ENCODE measurements at places on chromosomes 2 and 18.

- DNase-seq: peak; percentile 68
Observed at GRCh38 chr2:54103454-54104314, 11.7 kb upstream of the ACYP2 start.

DNA sequence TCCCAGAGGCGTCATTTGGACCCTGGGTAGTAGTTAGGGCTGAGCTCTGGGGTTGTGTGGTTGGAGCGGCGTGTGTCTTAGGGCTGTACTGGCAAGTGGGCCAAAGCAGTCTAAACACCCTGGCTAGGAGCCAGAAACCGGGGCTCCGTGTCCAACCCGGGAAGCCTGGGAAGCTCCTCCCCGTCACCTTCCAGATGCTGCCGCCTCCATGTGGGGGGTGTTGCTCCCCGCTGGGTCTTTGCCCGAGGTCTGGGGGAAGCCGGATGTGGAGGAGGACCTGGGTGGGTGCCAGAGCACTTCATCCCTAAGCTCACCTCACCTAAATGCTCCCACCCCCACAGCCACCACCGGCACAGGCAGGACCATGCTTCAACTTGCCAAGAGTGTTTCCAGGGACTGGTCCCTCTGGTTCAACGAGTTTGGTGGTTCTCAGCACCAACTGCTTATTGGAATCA lies 25.4 kb downstream of the TET3 start:
- no peak for DNase-seq

DNA sequence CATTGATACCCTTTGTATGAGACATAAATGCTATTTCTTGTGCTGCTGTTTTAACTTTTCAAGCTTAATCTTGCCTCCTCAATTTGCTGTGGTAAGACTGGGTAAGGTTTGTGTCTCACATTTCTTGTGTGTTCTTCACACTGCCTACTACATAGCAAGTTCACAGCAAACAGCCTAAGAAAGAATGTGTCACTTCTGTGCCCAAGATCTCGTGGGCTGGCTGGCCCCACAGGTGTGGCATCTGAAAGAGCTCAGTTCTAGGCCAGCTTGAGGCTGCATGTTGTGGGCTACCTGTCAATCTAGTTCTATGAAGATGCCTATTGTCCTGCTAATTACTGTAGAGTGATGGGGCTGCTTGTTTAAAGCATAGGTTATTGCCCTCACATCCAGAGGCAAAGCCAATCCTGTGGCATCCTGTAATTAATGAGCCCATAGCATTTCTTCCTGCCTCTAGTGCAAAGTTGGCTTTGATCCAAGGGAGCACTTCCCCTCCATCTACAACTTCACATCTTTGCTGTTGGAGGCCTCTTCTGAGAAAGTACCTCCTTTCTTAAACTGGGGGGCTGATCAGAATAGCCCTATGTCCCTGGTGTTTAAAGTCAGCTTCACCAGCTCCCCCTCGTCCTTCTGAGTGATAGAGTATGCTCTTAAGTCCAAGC lies 40.9 kb upstream of the ASPRV1 start:
- DNase-seq: no peak

DNA sequence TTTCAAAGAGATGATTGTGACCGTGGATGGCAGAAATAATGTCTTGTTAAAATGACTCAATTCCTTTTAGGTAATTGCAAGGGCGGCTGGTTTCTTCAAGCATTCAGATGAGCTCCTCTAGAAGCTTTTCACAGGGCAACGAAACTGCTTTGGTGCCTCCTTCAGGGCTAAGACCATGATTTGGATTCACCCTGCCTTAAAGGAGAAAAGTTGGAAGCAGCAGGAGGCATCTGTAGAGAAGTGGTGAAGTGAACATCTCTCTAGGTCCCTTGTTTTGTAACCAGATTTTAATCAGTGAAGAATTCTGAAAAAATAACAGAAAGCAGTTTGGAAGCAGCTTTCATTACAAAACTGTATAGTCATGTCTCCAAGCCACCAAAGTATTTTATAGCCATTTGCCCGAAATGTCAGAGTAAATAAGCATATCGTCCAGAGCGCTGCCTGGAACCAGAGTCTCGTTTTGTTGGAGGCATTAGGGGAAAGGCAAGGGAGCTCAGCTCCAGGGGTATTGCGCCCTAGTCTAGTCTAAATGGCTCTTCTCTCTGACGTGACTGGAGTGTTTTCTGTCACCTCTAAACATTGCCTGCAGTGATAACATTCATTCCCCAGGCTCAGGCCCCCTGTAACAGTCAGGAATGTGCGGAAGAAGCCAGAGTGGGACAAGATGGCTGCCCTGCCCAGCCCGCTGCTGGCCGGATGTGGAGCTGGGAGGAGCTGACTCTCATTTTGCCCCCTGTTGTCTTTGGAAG lies 57.8 kb upstream of the ITGB6 start:
- no peak for DNase-seq

DNA sequence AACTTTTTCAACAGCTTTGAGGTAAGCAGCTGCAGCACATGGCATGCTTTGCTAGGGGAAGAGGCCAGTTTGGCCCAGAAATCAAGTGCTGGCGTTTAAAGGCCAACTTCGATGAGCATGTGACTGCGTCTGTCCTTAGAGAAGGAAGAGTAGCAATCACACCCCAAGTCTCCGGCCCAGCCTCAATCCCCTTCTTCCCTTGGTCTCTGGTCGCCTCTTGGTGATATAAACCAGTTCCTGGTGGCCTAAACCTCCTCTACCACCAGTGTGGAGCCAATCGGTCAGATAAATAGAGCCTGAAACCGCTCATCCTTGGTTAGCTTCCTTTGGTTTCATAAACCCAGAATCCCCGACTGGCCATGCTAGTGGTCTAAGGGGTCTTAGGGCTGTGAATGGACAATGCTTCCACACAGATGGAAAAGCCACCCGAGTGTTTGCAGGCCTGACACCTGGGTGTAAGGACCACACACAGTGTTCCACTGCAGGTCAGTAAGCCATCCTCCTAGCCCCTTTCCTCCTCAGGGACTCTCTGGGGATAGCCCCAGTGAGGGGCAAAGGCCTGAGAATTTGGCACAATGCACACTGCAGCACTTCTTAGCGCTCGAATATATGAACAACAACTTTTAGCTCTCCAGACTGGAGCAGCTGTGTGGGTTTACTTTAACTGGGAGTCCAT lies 23.0 kb upstream of the COX7A2L start:
- DNase-seq: no peak

DNA sequence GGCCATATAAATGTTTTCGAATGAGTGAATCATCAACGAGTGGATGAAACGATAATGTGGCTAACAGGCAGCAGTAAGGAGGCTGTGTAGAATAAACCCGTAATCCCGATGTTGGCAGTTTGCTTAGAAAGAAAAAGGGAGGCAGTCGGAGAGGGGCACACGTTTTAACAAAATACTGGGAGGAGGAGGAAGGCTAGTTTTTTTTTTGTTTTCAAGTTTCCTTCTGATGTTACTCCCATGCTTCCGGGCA lies 476 bp upstream of the MSH2 start:
- DNase-seq: no peak

DNA sequence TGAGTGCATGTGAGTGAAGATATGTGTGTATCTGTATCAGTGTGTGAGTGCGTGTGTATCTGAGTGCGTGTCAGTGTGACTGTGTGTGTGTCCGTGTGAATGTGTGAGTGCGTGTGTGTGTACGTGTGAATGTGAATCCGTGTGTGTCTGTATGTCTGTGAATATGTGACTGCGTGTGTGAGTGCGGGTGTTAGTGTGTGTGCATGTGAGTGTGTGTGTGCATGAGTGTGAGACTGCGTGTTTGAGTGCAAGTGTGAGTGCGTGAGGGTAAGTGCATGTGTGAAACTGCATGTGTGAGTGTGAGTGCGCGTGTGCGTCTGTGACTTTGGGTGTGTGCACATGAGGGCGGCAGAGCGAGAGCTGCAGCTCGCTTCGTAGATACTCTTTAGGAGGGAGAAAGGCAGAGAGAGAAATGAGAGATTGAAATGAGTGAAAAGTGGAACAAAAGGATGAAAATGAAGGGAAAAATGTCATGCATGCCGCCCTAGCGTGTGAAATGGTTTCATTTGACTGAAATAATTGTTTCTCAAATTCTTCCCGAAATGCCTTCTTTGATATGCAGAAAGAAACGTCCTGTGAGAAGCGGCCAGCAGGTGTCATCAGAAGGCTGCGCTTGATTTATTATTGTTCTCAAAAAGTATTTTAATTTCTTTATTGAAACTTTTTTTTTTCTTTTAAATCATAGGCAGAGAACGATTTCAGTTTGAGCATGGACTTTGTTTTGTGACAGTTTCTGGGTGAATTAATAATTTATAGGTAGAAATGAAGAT lies 25.6 kb downstream of the ZNF407 start:
- DNase-seq: no peak

GRCh38 chr2:173159791-173160463 lies 84.3 kb downstream of the MAP3K20 start:
- DNase-seq: peak; percentile 97

DNA sequence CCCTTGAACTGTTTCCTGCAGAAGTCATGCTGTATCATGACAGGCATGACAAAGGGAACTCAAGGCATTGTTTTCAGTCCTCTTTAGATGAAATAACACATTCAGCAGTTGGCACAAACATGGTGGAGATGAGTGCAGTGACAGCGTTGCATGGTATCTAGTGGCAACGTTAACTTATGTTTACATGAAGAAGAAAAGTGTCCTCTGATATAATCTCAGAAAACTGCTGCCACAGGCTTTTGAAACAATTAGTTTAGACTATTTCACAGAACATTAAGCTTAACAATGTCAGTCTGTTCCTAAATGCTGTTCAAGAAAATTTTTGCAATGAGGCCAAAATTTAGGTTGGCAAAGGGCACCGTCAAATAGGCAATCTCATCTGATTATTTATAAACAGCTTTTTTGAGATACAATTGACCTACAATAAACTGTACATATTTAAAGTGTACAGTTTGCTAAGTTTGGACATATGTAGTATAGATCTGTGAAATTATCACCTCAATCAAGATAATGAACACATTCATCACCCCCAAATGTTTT lies 64.7 kb downstream of the LYPD6B start:
- DNase-seq: no peak

DNA sequence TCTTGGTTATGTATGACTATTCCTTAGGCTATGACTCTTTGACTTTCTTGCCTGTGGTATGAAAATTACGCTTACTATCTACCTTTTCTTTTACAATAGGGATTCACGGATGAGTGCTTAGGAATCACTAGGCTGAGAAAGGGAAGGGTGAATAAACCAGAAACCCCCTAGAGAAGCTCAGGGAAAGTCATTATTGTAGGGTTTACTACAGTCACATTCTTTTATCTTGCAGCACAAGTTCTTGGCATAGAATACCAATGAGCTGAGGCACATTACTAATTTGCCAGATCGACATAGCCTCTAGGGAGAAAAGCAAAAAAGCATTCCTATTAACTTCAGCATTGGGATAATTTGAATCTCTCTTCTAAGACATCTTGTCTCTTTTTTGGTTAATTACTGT lies 103.3 kb downstream of the ST6GAL2 start:
- no peak for DNase-seq

- DNase-seq: no peak
Observed at GRCh38 chr2:223633656-223634055, 31.5 kb upstream of the SCG2 start.

- no peak for DNase-seq
Observed at GRCh38 chr2:221285148-221285547, 287.0 kb downstream of the EPHA4 start.

- DNase-seq: peak; percentile 77
Observed at GRCh38 chr18:55234366-55235093, 275.3 kb upstream of the CCDC68 start.

DNA sequence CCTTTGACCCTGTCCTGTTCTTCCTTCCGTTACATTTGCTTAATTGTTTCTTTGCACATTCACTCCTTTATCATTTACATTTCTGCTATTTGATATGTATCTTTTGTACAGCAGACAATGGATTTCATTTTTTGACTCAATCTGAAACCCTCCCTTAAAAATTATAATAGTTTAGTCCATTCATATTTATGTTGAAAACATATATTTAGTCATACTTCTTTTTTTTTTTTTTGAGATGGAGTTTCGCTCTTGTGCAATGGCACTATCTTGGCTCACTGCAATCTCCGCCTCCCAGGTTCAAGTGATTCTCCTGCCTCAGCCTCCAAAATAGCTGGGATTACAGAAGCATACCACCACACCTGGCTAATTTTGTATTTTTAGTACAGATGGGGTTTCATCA lies 95.3 kb upstream of the TGFA start:
- no peak for DNase-seq

DNA sequence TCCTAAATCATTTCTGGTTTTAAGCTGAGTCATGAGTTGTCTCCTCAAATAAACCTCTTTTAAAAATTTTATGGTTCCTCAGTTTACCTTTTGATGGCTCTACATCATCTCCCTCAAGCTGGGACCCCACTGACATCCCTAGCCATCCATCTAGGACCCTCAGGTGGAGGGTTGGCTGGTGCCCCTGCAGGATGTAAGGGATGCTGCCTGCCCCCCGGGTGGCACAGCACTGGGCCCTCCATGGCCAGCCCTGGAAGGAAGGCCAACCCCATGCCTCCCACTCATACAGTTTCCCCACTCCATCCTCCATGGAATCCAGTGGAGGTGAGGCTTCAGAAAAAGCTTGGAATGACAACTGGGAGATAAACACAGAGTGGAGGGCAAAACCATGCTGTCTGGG lies 17.2 kb upstream of the GPC1 start:
- DNase-seq: no peak

- DNase-seq: no peak
Observed at GRCh38 chr18:74492259-74492658, 3.9 kb upstream of the CNDP2 start.

- peak; percentile 3 for DNase-seq
Observed at GRCh38 chr2:165953306-165953654, 296 bp downstream of the TTC21B start.

- DNase-seq: no peak
Observed at GRCh38 chr2:4866198-4866597, 826.0 kb upstream of the SOX11 start.

Data from fibroblast of the conjunctiva (primary cell).